CD4-positive, alpha-beta T cell (primary cell): ENCODE measurements at places on chromosomes 13 and 19.

DNA sequence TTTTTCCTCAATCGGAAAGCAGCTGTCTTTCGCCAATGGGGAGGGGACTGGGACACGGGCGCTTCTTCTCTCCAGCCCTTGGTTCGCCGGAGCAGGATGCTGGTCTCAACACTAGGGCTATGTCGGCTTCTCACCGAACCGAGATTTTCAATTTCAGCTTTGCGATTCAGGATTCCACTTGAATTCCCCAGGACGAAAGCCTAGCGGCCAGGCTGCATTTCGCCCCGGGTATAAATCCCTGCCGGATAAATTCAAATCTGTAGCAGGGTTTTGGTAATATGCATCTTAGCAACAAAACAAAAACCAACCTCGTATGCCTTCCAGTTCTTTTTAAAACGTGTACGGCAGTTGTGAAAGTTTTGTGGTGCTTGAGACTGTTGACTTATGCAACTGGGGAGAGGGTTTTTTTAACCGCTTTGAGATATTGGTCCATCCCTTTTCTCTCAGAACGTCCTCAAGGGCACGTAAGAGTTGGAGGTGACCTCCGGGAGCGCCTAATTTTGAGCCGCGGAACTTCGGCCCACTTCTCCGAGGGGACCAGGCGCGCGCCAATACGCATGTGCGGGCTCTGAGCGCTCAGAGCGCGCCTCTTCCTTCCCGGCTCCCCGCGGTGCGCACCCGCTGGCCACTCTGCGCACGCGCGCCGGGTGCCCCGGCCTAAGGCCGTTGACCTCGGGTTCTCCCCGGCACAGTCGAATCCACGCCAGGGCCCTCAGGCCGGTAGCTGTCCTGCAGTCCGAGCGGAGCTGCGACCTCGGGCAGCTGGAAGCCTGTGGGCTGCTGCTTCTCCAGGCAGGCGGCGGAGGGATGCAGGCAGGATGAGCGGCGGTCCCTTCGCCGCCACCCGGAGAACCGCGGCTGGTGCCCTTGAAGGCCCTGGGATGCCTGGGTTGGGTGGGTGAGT lies 7.6 kb downstream of the POU4F1 start:
- no peak for DNase-seq

- no peak for DNase-seq
Observed at GRCh38 chr13:101512650-101513049, 60.2 kb downstream of the ITGBL1 start.

- no peak for DNase-seq
Observed at GRCh38 chr13:20303636-20304035, 71.5 kb upstream of the GJB6 start.

DNA sequence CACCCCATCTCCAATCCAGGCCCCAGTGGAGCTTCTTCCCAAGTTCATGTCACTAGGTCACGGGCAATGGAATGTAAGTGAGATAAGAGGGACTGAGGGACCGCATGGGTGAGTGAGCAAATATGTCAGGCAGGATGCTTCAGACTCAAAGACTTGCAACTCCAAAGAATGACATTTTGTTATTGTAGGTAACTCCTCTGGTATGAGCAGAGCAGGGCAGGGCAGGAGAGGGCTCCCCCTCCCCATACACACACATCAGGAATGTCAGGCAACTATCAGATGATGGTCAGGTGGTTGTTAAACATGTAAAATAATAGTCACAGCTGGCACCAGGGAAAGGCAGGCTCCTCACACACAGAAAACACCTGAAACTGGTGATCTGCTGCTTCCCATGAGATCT lies 10.6 kb downstream of the ERVV-2 start:
- DNase-seq = no peak

- DNase-seq = no peak
Observed at GRCh38 chr13:64274481-64275217, 2859.0 kb upstream of the PCDH20 start.

- peak; percentile 21 for DNase-seq
Observed at GRCh38 chr19:7506385-7507328, 9.2 kb upstream of the ZNF358 start.

DNA sequence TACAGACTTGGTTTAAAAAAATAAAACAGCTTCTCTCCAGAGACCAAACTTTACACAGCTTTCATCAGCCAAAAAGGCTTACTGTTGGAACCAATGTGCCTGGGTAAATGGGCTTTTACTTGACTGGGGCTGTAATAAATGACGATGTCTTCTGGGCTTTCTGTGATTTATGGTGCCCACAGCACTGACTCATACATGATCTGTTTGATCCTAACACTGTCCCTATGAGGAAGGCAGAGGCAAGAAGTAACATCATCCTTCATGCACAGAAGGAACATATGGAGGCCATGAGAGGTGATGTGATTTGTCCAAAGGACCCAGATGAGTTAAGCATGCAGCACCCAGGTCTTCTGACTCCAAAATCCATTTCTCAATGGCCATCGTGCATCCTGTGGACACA lies 77.4 kb downstream of the DOCK9 start:
- DNase-seq = no peak
